ENCODE measurements at places on chromosomes 13 and 19.

DNA sequence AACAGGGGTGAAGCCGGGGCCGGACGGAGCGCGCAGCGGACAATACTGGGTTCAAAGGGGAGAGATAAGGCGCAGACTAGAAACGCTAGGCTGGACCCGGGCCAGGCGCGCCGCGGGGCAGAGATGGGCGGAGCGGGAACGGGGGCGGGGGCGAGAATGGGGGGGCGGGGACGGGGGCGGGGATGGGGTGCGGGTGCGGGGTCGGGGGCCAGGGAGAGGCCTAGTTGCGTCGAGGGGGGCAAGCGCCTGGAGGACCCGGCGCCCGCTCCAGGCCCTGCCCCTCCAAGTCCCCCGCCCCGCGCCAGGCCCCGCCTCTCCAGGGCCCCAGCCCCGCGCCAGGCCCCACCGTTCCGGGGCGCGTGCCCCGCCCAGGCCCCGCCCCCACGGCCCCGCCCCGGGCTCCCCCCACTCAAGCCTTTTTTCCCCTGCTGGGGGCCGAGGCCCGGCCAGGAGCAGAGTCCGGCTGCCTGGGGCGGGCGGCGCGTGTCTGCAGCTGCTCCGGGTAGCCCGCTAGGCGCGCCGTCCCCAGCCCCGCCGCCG lies at the start of gene CERS4:
Gene CERS4, plus strand, starts transcription at position 449 of the 540 bp plus-strand sequence. CDS start 41,707 bp downstream, outside the sequence.
- DNase-seq, result peak; percentile 80

- DNase-seq, result no peak
Measured at GRCh38 chr13:28117689-28118377, 17.5 kb upstream of the FLT3 start.

- no peak for DNase-seq
Measured at GRCh38 chr19:47379381-47379938, 30.3 kb downstream of the DHX34 start.

DNA sequence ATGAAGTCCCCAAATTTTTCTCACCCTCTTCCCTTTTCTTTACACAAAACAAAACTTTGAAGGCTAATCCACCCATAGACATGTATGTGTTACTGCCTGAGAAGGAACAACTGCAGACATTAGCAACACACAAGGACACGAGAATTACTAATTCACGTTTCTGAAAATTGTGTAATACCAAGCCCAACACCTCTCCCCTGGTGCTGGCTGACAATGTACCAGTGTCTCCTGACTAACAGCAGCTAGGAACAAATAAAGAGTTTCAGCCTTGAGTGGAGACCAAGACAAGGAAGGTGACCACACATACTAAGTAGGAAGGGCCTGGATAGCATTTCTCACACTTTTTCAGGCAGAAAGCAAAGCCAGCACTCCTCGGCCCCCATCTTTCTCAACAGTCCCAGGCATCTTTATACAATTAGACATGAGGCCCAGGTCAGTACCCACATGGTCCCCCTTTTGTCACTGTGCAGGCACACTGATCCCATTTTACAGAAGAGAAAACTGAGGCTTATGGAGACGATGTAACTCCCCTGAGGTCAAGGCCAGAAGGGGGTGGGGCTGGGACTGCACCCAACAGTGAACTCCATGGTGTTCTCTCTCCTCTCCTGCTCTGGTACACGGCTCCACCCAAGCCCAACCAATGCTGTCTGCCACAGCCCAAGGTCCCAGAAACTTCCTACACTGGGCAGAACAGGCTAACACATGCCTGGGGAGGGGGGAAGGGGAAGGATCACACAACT lies 8.7 kb downstream of the BRD4 start:
- no peak for DNase-seq

DNA sequence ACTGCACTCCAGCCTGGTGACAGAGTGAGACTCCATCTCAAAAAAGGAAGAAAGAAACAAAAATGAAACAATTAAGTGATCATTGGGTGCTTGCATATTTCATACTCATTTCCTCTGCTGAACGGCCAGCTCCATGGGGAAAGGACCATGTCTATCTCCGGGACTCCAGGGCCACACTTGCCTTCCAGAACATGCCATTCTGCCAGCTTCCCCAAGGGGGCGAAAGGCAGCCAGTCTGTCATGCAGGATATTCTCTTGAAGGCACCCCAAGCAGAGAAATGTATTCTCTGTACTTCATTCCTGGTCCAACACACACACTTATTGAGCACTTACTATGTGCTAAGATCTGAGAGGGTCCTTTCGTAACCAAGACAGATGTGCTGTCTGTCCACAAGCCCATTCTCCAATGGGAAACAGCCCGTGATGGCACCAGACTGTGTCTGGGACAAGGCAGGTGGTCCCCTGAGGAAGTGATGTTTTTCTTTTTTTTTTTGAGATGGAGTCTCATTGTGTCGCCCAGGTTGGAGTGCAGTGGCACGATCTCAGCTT lies 10.2 kb upstream of the CARM1 start:
- DNase-seq, result no peak

DNA sequence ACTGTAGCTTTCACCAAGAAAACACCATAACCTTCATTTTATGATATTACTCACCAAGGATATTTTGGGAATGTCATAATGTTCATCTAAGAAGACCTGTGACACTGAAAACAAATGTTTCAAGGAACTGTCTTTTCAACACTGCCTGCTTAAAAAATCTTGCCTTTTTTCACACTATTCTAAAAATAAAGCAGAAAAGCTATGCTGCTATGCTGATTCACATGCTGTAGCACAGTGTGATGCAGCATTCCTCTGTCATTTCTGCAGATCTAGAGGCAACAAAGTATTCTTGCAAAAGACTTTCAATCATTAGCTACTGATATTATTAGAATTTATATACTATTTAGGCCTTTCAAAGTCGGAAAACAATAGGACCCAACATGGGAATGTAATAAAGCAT lies 525.7 kb downstream of the UQCRFS1 start:
- DNase-seq, result no peak

- no peak for DNase-seq
Measured at GRCh38 chr19:13083627-13084026, 19.0 kb downstream of the LYL1 start.

- DNase-seq, result no peak
Measured at GRCh38 chr19:14840206-14840605, 5.2 kb upstream of the OR7A5 start.

- DNase-seq, result no peak
Measured at GRCh38 chr13:48828962-48829411, 146.7 kb upstream of the FNDC3A start.

DNA sequence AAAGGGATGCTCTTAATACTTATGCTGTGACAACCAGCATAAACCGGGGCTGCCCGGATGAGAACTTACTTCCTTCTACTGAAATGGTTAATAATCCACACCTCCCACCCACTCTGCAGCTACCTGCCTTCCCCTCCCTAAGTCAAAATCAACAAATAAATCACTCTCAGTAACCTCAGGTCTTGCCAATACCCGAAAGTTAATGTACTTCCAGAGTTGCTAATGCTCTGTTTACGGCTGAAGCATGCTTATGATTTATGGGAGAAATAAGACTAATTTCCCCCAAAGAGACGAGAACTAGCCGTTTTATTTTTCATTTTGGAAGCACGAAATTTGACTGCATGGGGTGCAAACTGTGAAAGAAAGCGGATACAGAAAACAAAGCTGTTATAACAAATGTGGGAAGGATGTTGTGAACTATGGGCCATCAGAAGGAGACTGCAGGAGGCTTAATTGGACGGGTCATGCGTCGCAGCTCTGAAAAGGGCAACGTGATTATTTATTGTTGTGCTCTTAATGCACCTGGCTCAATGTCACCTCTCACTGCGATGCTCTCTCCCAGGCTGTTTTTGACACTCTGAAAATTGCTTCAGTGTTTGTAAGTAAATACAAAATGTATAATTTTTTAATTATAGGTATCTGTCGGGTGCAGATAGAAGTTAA lies 114.0 kb upstream of the SLC7A1 start:
- no peak for DNase-seq

DNA sequence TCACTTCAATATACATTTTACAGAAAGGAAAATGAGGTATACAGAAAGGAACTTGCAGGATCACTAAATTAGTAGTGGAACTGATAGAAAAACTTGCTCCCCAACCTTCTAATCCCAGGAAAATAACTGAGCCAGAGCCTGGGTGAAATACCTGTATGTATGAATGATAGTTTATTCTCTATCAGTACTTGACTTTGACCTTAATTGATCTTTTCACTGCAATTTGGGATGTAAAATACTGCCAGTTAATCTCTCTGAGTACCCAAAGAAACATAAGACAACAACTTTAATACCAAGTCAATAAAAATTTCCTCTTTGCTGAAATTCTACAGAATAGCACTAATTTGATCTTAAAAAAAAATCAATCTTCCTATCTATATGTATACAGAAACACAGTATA lies 33.3 kb downstream of the KATNAL1 start:
- DNase-seq, result no peak

GRCh38 chr13:75225288-75226032 lies 256.5 kb downstream of the TBC1D4 start:
- no peak for DNase-seq

DNA sequence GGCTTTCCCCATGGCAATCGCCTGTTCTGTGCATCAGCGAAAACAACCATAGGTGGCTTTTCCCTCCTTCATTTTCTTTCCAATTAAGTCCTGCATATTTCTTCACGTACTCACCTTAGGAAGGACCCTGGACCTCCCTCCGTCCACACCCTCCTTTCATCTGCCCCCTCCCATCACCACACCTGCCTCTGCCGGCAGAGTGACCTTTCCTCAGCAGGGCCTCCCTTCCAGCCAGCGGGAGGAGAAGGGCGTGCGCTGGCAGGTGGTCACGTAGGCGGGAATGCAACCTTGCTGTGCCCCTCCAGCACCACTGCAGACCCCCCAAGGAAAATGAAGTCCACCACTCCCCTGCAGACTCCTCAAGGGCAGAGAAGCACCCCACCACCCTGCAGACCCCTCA lies 61.1 kb downstream of the GSX1 start:
- DNase-seq, result no peak

- DNase-seq, result no peak
Measured at GRCh38 chr19:2275588-2276428, 6.2 kb downstream of the PEAK3 start.

- no peak for DNase-seq
Measured at GRCh38 chr19:36972571-36972970, 56.4 kb downstream of the ZNF568 start.

- DNase-seq, result no peak
Measured at GRCh38 chr13:57375876-57376275, 208.9 kb downstream of the PRR20E start.

DNA sequence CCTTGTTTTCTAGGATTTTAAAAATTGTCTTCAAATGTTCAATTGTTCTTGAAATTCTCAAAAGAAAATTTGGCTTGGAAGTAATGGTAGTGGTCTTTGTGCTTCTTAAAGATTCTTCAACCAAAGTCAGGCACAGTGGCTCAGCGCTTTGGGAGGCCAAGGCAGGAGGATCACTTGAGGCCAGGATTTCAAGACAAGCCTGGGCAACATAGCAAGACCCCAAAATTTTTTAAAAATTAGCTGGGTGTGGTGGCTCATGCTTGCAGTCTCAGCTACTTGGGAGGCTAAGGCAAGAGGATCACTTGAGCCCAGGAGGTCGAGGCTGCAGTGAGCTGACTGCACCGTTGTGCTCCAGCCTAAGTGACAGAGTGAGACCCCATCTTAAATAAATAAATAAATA lies 153.5 kb upstream of the ZNF507 start:
- no peak for DNase-seq

DNA sequence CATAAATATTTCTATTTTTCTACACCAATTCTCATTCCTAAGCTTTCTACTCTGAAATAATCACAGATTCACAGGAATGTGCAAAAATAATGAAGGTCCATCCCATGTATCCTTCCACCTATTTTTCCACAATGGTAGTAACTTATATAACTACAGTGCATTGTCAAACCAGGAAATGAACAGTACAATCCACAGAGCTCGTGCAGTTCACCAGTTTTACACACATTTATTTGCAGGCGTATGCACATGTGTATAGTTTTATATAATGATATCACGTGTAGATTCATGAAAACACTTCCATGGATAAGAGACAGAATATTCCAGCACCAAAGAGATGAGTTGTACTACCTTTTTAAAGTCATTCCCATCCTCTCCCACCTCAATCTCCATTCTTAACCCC lies 12.9 kb downstream of the EEF1AKMT1 start:
- no peak for DNase-seq

GRCh38 chr13:52455677-52456041 lies 381 bp downstream of the CKAP2 start:
- peak; percentile 86 for DNase-seq

DNA sequence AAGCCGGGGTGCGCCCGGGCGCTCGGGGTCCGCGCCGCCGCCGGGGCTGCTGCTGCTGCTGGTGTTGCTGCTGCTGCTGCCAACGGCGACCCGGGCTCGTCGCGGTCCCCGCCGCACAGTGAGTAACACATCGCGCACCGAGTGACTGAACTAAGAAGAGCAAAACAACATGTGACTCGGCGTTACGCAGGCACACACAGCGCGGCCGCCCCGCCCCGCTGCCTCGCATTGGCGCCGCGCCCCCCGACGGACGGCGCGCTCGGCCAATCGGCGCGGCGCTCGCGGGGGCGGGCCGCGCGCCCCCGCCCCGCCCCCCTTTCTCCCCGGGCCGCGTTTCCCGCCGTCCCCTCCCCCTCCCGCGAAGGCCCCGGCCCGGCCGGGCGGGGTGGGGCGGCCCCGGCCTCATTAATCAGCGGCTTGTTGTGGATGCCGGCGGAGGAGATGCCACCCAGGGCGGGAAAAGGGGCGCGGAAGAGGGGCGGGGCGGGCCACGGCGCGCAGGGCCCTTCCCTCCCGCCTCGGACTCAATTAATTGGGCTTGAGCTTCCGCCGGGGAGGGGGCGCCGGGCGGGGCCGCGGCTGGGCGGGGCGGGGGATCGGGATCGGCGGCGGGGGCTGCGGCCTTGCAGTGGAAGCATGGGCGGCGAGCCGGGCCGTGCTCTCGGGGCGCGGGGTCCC lies at the start of gene IRS2:
Gene IRS2, minus strand, starts transcription at position 127 of the 678 bp plus-strand sequence. CDS start 530 bp downstream, outside the sequence.
- peak; percentile 94 for DNase-seq

DNA sequence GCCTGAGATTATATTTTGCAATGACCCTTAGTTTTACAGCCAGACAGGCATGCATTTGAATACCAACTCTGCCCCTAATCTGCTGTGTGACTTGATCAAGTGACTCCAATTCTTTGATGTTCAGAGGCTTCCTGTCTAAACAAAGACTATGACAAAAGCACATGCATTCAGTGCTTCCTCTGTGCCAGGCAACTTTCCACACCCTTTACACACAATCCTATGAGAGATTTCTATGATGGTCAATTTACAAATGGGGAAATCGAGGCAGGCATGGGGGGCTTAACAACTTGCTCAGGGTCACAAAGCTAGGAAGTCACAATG lies 3.7 kb upstream of the LYPD3 start:
- DNase-seq, result no peak

GRCh38 chr13:44373601-44374347 lies at the start of gene SERP2:
SERP2 (plus strand) TSS chr13:44373824; CDS start chr13:44374026, 202 bp downstream.
- no peak for DNase-seq

GRCh38 chr13:30295116-30295515 lies 12.2 kb downstream of the KATNAL1 start:
- DNase-seq, result no peak

DNA sequence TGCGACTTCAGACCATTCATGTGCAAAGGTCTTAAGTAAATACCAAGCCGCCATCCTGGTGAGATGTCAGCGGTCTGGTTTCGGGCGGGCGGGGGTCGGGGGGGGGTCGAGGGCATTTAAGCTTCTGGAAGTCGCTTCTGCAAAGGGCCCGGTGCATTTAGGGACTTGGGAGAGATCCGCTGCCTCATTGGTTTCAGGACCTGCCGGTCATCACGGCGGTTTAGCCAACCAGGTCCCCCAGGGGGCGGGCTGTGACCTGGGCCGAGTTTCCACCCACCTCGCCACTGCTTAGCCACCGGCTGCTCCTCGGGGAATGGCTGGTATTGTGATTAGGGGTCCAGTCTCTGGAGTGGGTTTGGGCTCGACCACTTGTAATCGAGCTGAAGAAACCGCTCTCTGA lies 7.8 kb downstream of the ANKLE1 start:
- no peak for DNase-seq

- DNase-seq, result peak; percentile 42
Measured at GRCh38 chr19:42122691-42123607, 9.3 kb downstream of the POU2F2 start.

Measured in CD4-positive, alpha-beta T cell (primary cell).